Dermis lymphatic vessel endothelial cell (primary cell): ENCODE measurements at places on chromosomes 11 and 22. TPM values are rescaled to one million over a fixed set of nuclear protein-coding genes. Genes with fewer than 3 reads are reported as not detected.

The INS gene
- total RNA-seq = not detected in 2 replicates

The SCGB1D2 gene
- total RNA-seq = not detected in 2 replicates

The FGF19 gene
- not detected in 2 replicates for total RNA-seq

The OR8G1 gene
- not detected in 2 replicates for total RNA-seq

The OR5AN1 gene
- total RNA-seq = not detected in 2 replicates

The OPCML gene
- total RNA-seq = under 0.01 TPM in 1 of 2 replicates, not detected in the other

The RPS13 gene
- 1,337 and 1,369 TPM in 2 replicates for total RNA-seq

The PLAAT2 gene
- total RNA-seq = 0.17 TPM in 1 of 2 replicates, not detected in the other

The YPEL1 gene
- 4.0 TPM in 2 replicates for total RNA-seq

The GRAP2 gene
- total RNA-seq = not detected in 2 replicates

The TEAD1 gene
- 26.9 and 29.1 TPM in 2 replicates for total RNA-seq

The RIMBP3B gene
- under 0.01 TPM in 1 of 2 replicates, not detected in the other for total RNA-seq

The OR5T1 gene
- not detected in 2 replicates for total RNA-seq

The IFT27 gene
- total RNA-seq = 11.5 and 15.2 TPM in 2 replicates

The ALKBH8 gene
- total RNA-seq = 6.4 and 7.8 TPM in 2 replicates

The PKDREJ gene
- under 0.01 TPM in 1 of 2 replicates, not detected in the other for total RNA-seq

The OR8D4 gene
- total RNA-seq = not detected in 2 replicates

The FAM111B gene
- 3.7 and 4.2 TPM in 2 replicates for total RNA-seq

The GNG3 gene
- total RNA-seq = not detected in 2 replicates

The SLC5A12 gene
- not detected in 2 replicates for total RNA-seq

The CABP7 gene
- total RNA-seq = not detected in 2 replicates

The GLYAT gene
- total RNA-seq = not detected in 2 replicates

The CFAP300 gene
- total RNA-seq = 0.11 TPM in 1 of 2 replicates, not detected in the other

The ARHGAP8 gene
- total RNA-seq = 0.09 TPM in 1 of 2 replicates, not detected in the other

The BARX2 gene
- total RNA-seq = not detected in 2 replicates

The SUSD2 gene
- total RNA-seq = 0.43 and 0.54 TPM in 2 replicates

The TREH gene
- total RNA-seq = not detected in 2 replicates

The APOBEC3C gene
- total RNA-seq = 0.22 and 0.26 TPM in 2 replicates

The IRAG1 gene
- 0.69 and 0.87 TPM in 2 replicates for total RNA-seq
